ENCODE measurements at places on chromosomes 1 and 21. TPM values are rescaled to one million over a fixed set of nuclear protein-coding genes. Genes with fewer than 3 reads are reported as not detected.

- DNase-seq = no peak
These were observed 135.7 kb downstream of the CTH start for GRCh38 chr1:70546726-70547125.

GRCh38 chr1:207910591-207911354 lies at the start of gene CD34:
Gene CD34 (minus strand): TSS chr1:207911125. CDS start chr1:207911080, 45 bp downstream.
- DNase-seq = no peak

GRCh38 chr1:1598720-1599029 lies 1.3 kb downstream of the FNDC10 start:
- no peak for DNase-seq

DNA sequence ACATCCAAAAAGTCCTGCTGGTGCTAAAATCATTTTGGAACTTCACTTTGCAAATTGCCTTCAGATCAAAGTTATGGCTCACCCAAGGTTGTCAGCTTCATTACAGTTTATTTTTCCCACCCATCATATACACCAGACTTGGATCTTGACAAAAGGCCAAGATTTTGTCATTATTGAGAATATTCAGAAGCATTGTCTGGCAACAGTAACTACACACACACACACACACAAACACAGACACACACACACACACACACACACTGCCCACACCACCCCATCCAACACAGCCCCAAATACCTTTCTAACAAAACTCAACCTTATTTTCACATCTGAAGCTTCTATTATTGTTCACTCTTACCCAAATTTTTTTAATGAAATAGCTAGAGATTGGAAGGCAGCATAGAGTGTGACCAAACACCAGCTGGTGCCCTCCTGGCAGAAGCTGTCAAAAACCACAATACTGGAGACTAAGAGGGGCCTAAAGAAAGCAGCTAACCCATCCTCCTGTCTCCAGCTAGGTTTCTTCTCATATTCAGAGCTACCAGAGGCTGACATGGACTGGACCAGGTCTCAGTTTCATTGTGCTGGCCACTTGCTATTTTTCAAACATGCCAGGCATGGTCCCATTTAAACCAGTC lies 139.1 kb upstream of the ZC3H11B start:
- DNase-seq = no peak

- DNase-seq = no peak
These were observed 25.1 kb upstream of the CSF1 start for GRCh38 chr1:109885589-109885988.

Gene PSMD4
- 125 TPM for total RNA-seq

Gene POTED
- total RNA-seq = not detected
